Right lobe of liver (tissue), 6 donors: ENCODE measurements at places on chromosomes 1 and 21. TPM values are rescaled to one million over a fixed set of nuclear protein-coding genes. Genes with fewer than 3 reads are reported as not detected.

TLR5 gene
- 2.6 TPM for total RNA-seq

KLHL21 gene
- 12.1 TPM for total RNA-seq

ATP5PF gene
- 118 TPM for total RNA-seq

ADIPOR1 gene
- 49.9 TPM for total RNA-seq

PLCH2 gene
- total RNA-seq, result 2.9 TPM

DNA sequence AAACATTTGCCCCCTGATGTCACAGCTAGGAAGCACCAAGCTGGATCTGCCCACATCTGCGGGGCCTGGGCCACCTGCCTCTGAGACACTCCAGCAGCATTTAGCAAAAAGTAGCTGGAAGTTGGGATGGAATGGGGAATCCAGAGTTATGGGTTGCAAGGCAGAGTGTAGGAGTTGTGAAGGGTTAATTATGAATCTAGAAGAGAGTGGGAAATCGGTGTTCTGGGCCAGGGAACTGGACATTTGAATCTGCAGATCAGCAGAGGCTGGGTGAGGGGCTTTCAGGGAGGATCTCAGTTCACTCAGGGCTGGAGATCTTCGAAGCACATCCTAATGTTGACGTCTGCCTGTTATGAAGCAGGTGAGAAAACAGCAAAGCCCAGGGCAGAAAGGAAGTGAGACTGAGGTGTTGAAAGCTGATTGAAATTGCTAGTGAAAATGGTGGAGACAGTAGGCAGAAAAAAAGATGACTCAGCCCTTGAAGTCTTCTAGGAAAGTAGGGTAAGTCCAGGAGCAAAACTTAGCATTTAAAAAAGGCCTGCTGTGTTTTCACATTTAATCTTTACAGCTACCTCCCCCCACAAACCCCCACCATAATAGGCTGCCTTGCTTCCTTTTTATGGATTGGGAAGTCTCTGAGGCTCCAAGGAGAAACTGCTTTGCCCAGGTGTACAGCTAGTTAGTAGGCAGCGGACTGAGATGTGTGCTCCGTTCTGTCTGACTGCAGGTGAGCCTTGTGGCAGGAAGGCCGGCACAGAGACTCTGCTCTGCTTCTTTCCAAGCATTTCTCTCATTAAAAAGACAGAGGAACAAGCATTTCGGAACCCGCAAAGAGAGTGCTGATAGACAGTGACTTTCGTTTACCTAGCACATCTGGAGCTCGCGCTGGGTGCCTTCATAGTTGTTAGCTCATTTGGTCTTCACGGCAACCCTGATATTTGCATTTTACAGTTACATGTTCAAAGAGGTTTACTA lies 7.2 kb downstream of the VANGL1 start:
- no peak for DNase-seq

DNA sequence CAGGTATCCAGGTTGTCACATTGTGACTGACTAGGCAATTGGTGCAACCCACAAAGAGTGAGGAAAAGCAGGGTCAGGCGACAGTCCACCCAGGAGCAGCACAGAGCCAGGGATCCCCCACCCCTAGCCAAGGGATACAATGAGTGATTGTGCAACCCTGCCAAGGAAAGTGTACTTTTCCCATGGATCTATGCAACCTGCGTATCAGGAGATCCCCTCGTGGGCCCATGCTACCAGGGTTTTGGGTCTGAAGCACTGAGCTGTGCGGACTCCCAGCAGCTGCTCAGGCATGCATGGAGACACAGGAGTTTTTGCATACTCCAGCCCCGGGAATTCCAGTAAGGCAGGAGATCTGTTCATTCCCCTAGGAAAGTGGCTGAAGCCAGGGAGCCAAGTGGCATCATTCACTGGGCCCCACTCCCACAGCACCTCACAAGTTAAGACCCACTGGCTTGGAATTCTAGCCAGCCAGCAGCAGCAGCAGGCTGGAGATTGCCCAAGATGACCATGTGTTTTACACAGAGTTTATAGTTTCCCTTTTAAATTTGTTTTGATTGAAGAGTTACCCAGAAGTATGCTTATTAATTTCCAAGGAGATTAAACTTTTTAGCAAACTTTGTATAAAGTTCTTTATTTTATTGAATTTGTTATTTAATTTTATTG lies 136.0 kb downstream of the LTN1 start:
- DNase-seq, result no peak

DNA sequence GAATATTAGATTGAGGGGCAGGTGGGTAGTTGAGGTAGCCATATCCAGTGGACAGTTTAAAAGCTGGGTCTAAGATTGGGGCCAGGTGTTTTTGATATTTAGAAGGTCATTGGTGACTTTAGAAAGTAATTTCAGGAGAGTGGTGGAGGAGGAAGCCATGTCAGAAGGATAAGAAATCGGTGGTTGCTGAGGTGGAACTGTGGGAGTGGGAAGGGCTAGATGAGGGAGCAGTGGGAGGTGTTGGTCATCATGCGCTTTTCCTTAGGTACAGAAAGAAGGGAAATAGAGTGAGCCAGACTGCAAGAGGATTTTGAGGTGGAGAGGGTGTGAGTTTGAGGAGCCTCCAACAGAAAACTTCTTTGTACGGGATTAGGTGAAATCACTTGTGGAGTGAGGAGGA lies 7.2 kb downstream of the MTR start:
- no peak for DNase-seq

- DNase-seq, result no peak
Observed at GRCh38 chr1:27528818-27529703, 39.1 kb upstream of the WASF2 start.

GRCh38 chr1:229714964-229715603 lies 89.0 kb downstream of the URB2 start:
- DNase-seq, result no peak

DNA sequence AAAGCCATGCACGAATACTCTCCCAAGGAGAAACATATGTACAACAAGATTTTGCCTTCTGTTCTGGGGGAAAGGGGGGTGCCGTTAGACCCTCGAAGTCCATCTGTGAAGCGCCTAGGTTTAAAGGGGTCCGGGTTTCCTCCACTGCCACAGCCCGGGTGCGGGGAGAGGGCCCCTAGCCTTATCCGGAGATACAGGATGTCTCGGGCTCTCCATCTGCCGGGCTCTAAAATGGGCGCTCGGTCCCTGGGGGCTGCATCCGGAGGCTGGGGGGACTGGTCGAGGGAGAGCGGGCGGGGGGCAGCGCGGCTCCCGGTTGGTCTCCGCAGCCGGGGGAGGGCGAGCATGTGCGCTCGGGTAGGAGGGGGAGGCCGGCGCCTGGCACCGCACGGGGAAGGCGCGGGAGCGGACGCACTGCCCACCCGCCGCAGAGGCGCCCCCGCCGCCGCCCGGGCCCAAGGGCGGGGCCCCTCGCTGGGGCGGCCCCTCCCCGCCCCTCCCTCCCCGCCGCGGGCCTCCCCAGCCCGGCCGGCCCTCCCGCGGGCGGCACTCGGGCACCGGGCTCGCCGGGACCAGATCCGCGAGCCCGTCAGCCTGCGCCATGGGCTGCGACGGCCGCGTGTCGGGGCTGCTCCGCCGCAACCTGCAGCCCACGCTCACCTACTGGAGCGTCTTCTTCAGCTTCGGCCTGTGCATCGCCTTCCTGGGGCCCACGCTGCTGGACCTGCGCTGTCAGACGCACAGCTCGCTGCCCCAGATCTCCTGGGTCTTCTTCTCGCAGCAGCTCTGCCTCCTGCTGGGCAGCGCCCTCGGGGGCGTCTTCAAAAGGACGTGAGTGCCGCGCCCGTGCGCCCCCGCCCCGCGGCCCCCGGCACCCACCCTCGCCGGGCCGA lies 63.1 kb downstream of the ELK4 start:
- no peak for DNase-seq

GRCh38 chr1:31591425-31592093 lies 15.2 kb downstream of the TINAGL1 start:
- DNase-seq, result no peak

GRCh38 chr1:200468264-200469001 lies 58.6 kb upstream of the ZNF281 start:
- DNase-seq, result no peak

DNA sequence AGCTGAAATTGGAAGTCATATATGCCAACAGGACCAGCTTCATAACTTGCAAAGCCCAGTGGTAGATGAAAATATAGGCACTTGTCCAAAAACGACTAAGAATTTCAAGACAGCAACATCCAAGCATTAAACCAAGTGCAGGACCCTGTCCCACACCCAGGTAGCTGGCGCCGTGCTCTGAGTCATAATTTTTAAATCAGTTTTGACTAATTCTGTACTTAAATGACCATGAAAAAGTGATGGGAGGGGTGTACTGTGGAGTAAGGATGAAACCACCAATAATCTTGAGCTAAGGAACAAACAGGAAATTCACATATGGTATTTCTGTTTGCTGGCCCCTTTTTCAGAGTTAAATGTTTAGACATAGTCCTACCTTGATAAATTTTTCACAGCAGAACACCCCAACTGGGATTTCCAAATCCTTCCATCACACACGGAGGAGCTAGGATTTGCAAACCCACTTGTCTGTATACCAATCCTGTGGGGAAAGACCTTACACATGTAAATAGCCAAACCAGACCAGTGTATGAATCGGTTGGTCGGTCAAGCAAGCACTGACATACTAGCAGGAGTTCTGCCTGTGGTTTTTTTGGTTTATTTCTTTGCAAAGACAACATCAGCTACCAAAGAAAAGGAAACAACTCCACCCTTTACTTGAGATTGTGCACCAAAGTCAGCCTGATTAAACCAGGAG lies 235.7 kb upstream of the RAB4A start:
- no peak for DNase-seq

GRCh38 chr21:14957836-14958235 lies 107.0 kb downstream of the NRIP1 start:
- DNase-seq, result no peak
